Activated CD4-positive, alpha-beta T cell treated with anti-CD3 and anti-CD28 coated beads, Interleukin-2, Interleukin-4, amounts not matched to agents 100 ng/mL and 50 ng/mL, durations not matched to agents 16 hours and 8 hours (primary cell): ENCODE measurements at places on chromosomes 3 and 15.

- no peak for DNase-seq
These were observed 9.8 kb downstream of the ABTB1 start for GRCh38 chr3:127682561-127682960.

DNA sequence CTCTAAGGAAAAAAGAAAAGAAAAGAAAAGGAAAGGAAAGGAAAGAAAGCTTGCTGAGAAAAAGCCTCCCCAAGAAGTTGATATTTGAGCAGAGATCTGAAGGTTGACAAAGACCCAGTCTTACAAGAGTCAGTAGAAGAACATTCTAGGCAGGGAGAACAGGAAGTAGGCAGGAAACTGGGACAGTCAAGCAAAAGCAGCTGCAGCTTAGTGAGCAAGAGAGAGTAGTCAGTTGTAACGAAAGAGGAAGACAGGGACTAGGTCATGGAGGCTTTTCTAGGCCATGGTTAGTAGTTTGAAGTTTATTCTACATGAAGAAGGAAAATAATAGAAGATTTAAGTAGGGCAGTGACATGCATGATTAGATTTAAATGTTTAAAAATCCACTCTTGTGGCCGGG is 31.8 kb upstream of the KLHL6 start:
- DNase-seq, result no peak

DNA sequence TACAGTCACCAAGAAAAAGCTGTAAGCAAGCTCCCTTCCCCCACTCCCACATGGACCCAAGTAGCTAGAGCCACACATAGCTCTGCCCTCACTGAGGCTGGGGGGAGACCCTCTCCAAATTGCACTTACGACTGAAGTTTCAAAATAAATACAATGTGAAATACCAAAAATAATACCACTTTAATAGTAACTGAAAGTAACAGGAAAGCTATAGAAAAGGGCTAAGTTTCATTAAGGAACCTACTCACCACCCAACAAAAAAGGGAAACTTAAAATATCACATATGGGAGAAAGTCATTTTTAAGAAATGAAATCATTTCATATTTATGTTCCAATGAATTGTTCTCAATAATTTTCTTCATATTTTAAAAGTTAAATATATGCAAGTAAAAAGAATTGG is 130.4 kb upstream of the UBE2E2 start:
- DNase-seq, result no peak

GRCh38 chr3:17030956-17031652 is 146.3 kb downstream of the PLCL2 start:
- DNase-seq, result no peak

DNA sequence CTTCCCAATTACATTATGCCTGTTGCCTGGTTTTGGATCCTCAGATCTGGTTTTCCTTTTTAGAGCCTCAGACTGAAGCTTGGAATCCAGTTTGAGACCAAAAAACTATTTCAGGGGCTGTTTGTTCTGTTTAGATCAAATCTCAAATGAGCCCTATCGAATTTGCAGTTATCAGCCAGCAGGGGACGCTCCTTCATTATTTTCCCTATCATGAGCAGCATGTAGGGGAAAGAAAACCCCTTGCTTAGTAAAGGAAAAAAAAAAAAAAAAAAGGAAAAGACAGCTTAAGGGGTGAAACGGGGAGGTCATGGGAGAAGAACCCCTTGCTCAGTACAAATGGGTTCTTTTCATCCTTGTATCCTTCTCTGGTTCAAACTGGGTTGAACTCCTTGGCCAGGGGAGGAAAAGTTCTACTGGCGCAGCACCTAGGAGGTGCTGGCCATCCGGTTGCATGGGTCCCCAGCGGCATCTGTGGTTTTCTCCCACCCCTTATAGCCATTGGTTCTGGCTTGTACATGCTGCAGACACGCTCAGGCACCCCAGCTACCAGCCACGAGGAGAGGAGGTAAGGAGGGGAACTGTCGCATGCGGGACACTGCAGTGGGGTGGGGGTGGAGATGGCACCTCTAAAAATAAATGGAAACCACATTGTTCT is 1375.1 kb upstream of the ALCAM start:
- no peak for DNase-seq

- DNase-seq, result no peak
These were observed 84.5 kb downstream of the AQP9 start for GRCh38 chr15:58222679-58223078.

DNA sequence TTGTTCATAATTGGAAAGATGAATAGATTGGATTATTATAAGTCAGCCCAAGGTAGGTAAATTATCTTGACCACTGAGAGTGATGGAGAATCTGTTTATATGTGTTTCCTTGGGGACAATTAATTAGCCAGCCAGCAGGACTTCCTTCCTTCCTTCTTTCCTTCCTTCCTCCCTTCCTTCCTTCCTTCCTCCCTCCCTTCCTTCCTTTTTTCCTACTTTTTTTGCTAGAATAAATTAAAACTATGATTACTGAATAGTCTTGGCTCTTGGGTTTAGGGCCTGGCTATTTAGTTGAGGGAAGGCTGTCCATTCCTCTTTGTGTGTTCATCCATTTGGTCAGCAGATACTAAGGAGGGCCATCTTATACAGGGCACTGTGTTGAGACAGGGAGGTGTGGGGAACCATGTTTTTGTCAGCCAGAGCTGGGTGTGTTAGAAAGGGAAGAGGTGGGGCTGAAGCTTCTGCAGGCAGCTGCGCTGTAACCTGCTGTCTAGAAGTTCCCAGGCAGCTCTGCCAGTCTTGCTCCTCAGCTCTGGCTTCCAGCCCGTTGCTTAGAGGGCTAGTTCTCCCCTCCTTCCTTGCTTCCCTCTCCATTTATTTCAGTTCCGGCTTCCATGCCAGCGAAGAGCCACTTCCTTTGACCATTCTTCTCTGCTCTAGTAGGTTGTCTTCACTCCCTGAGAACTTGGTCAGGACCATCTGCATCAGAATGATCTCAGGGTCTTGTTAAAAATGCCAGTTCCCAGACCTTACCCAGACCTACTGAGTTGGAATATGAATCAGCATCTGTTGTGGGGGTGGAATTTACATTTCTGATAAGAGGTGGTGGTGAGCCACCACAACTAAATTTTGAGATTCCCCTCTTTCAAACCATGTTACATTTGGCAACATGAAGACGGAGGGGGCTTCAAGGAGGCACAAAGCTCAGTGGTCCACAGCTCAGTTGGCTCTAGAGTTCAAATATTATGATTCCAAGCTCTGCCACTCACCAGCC is 113.9 kb downstream of the DGKG start:
- DNase-seq, result no peak

GRCh38 chr15:32698773-32699390 is 18.9 kb upstream of the GREM1 start:
- DNase-seq, result no peak

DNA sequence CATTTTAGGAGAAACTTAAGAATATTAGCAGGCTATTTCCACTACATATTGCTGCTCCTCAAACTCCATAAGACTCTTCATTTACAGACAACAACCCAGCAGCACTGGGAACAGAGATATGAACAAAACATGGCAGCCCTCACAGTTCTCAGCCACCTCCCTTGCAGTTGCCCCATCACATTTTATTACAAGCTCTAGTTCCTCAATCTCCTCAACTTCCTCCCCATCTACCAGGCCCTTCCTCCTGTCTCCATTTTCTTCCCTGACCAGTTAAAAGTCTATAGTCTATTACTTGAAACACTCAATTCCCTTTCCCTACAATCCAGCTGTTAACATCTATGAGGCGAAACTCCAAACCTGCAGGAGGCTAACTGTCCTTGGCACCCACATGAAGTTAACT is 412.5 kb downstream of the TBC1D5 start:
- DNase-seq, result no peak

GRCh38 chr15:101189409-101190091 is 62.3 kb downstream of the CHSY1 start:
- DNase-seq, result no peak

GRCh38 chr3:50502584-50503423 is 630 bp downstream of the CACNA2D2 start:
- DNase-seq, result no peak

GRCh38 chr3:56484525-56485032 is 16.3 kb upstream of the ERC2 start:
- DNase-seq, result no peak

GRCh38 chr3:108136561-108137459 is 46.0 kb upstream of the CD47 start:
- DNase-seq, result no peak

- no peak for DNase-seq
These were observed 7.3 kb downstream of the RPSA start for GRCh38 chr3:39413691-39414420.

DNA sequence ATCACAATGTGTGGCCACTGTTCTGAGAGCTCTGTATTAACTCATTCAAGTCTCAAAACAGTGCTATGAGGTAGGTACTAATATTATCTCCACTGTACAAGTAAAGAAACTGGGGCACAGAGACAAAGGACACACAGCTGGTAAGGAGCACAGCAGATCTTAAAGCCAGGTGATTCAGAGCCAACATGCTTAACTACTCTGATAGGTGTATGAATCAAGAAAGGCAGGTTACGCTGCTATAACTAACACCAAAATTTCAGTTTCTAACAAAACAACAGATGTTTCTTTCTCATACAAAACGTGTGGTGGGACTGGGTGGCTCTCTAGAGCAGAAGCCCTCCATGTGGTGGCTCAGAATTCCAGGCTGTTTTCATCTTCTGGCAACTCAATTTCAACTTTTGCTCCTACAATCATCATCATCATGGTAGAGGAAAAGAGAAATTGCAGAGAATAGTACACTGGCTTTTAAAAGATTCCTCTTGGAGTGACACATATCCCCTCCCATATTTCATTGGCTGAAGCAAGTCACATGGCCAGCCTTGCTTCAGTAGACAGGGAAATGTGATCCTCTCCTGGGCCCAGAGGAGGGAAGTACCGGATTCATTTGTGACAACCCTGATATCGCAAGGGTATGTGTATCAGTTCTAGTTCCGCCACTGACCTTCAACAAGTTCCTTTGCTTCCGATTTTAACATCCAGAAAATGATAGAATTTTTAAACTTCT is 126.2 kb upstream of the PTX3 start:
- DNase-seq, result no peak

- DNase-seq, result no peak
These were observed 116.7 kb downstream of the XXYLT1 start for GRCh38 chr3:195154111-195154791.

- no peak for DNase-seq
These were observed 13.3 kb upstream of the LMAN1L start for GRCh38 chr15:74799255-74799855.

GRCh38 chr3:72408983-72409779 is 439.1 kb downstream of the SHQ1 start:
- DNase-seq, result no peak

DNA sequence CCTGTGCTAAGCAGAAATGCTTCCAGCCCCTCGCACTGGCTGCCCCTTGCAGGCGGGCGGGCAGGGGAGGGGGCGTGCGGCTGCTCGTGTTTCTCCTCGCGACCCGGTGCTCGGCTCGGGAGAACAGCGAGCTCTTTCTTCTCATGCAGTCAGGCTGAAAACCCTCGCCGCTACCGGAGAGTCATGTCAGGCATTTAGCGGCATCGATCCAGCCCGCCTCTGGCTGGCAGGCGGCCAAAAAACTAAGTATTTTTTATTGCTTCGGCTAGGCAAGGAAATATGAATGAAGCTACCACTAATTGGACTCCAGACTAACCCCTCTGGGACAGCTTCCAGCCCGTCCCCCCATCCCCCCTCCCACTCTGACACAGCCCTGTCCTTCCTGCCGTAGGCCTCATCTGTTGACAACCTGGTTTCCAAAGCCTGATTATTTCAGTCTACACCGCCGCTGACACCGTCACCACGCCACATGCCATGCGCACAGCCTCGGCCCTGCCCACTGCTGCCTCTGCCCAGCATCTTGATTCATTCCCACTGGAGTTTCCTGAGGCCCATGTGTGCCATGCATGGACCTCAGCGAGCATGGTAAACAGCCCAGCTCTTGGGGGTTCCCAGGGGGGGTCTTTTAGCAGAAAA is 35.3 kb downstream of the TLE3 start:
- DNase-seq, result no peak

DNA sequence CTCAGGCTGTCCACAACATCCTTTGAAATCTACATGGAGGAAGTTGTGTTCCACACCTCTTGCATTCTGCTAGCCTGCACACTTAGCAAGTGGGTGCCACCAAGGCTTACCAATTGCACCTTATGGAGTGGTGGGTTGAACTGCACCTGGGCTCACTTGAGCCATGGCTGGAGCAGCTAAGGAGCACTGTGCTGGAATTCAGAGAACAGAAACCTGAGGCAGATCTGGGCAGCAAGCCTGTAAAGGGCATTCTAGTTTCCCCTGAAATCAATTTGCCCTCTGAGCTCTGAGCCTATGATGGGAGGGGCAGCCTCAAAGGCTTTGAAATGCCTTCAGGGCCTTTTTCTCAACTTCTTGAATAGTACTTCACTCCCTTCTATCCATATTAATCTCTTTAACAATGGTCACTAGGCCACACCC is 18.0 kb downstream of the BTLA start:
- no peak for DNase-seq
